Omental fat pad (tissue), 4 donors: ENCODE measurements at places on chromosomes 13 and 19.
A peak's percentile ranks its signal among the peaks of the same experiment; 100 is the strongest.

DNA sequence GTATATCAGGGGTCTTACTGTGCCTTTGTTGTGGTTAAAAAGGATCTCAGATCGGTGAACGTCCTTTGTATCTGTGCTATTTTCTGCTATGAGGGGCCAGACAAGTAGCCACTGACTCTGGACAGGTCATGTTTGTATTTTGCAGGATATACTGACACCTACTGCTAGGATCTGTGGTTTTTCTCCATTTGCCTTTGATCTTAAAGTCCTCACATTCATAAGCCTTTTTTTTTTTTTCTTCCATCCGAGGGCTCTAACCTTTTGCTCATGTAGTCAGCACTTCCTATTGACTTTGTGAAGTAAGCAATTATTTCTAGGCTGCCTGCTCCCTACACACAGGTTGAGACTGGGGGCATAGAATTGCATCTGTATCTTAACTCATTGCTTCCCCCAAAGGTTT is 106.2 kb downstream of the SLITRK5 start:
- no peak for DNase-seq

GRCh38 chr19:2782329-2782935 is 641 bp downstream of the SGTA start:
- DNase-seq: no peak

DNA sequence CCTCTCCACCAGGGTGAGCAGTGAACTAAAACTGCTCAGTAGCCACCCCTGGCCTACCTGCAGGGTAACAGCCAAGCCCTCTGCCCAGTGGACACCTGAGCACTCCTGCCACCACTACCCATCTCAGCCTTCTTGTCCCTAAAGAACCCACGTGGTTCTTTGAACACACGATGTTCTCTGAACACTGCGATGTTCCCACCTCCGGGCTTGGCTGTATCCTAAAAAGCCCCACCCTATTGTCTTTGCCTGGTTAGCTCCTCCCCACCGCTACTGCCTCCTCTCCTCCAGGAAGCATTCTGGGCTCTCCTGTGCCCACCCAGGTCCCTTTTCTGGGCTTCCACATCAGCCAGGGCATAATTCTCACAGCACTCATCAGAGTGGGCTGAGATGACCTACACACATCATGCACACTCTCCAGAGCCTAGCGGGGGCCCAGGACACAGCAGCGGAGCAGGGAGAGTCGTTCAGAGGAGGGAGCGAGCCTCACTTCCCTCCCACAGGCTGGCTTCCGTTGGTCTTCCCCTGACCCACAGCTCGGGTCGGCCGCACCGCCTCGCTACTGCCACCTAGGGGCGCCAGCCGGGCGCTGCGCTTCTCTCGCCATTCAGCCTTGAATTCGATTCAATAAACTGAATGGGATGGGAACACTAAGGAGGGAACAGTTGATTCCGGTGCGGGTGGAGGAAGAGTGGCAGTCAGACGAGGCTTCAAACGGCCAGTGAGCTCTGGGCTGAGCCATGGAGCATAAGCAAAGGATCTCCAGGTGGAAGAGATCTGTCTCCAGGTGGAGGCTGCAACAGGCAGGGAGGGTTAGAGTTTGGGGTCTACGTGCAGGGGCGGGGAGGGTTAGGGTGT is 3.2 kb downstream of the ELAVL1 start:
- DNase-seq: peak; percentile 60

DNA sequence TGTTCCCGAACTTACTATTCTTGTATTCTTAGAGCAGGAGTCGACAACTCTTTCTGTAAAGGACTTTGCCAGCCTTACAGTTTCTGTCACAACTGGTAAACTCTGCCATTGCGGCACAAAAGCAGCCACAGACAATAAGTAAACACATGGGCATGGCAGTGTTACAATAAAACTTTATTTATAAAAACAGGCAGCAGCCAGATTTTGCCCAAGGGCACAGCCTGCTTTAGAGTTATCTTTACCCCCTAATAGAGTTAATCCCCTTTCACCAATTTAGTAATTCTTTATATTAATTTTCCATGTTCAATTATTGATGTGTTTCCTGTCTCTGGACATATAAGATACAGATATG is 19.4 kb downstream of the DOCK9 start:
- no peak for DNase-seq

GRCh38 chr19:46193678-46194077 is 35.9 kb upstream of the IGFL1 start:
- no peak for DNase-seq

- no peak for DNase-seq
Observed at GRCh38 chr13:32905864-32906180, 110.4 kb upstream of the KL start.

DNA sequence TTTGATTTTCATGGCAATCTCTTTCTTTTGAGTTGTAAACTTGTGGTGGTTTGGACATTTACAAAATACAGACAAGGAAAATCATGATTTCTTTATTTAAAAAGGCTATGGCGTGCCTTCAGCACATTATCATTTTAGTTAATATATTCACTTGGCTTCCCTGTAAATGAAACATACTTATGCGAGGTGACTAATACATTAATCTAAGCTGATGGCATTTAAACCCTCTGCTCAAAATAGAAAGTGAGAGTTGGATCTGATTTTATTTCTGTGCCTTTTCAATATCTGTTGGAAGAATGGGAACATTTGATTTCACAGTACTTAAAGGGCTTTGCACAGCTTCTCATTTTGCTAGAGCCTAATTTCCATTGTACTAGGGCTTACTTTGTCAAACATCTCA is 289.8 kb downstream of the MTUS2 start:
- no peak for DNase-seq

DNA sequence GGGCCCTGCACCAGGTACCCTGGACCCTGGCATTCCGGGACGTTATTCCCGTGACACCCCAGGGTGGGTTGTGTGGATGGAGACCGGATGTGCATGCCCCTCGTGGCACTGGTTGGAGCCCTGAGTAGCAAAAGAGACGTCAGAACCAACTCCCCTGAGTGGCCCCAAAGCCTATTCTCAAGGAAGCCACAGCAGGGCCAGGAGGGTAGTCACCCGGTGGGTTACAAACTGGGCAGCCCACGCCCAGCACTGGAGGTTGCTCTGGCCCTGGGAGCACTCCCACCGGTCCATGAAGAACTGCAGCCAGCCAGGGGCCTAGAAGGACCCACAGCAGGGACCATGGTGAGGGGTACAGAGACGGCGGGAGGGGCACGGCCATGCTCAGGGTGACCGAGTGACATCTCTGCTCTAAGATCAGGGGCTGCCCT is 7.5 kb downstream of the KLF16 start:
- no peak for DNase-seq

- no peak for DNase-seq
Observed at GRCh38 chr13:102470283-102470917, 68.6 kb upstream of the FGF14 start.

DNA sequence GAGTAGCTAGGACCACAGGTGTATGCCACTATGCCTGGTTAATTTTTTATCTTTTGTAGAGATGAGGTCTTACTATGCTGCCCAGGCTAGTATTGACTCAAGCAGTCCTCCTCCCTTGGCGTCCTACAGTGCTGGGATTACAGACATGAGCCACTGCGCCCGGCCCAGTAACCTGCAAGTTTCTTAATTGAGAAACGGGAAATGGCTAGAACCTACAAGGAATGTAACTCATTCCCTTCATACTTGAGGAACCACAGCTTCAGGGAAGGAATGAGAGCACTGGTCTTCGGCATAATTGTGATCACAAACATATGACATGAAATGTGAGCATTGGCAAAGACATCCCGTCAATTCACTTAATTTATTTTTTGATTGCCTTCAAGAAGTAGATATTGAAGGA is 157.0 kb downstream of the KLF5 start:
- no peak for DNase-seq

DNA sequence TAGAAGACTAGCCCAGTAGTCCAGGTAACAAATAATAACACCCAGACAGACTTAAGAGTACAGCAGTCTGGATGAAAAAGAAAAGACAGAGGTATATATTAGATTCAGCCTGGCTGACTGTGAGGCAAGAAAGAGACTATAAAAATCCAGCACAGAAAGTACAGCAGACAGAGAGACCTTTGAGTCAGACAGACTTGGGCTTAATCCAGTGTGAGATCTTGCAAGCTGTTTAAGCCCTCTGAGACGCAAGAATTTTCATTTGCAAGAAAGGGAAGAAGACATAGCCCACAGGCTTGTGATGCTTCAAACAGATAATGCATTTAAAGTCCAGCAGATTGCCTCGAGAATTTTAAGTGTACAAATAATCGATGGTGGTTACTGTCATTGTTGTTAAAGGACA is 471.4 kb downstream of the LIG4 start:
- DNase-seq: no peak

DNA sequence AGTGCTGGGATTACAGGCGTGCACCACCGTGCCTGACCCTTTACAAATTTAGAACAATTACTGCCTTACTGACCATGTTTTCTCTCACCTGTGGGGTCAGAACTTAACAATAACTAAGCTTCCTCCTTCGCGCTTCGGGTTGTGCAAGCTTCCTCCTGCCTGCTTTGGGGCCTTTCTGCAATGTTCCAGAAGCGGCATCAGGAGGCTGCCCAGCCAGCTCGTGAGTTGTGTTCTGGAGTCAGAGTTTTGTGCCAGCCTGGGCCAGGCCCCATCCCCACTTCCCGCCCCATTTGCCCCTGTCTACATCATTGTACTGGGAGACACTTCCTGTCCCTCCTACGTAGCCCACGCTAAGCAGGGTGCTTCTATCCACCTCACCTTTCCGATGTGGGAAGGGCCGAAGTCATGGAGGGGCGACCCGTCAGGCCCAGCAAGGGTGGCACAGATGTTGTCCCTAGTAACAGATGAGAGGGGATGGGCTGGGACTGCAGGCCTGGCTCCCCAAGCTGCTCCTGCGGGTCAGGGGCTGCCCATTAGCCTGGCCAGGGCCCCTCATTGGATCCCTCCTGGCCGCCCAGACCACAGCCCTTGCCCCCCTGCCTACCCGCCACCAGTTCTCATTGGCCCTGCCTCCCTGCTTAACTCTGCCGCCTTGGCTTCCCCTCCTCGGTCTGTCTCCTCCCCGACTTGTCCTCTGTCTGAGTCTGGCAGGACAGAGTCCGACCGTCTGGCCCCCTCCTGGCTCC is 13.4 kb downstream of the UHRF1 start:
- no peak for DNase-seq

DNA sequence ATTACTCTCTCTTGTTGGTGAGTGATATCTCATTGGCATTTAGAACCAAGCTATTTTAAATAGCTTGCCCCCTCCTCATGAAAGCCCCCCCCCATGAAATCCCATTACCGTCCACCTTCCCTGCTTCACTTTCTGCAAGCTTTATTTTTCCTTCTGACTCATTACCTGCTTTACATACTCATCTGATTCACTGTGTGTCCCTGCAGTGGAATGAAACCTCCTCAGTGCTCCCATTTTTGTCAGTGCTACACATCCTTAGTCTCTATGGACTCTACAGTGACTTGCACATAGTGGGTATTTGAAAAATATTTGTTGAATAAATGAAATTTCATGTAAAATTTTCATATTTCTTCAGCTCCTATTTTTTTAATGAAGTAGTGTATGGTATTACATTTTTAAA is 62.3 kb downstream of the DOCK9 start:
- DNase-seq: no peak

- DNase-seq: no peak
Observed at GRCh38 chr13:33918199-33918932, 100.4 kb downstream of the RFC3 start.

DNA sequence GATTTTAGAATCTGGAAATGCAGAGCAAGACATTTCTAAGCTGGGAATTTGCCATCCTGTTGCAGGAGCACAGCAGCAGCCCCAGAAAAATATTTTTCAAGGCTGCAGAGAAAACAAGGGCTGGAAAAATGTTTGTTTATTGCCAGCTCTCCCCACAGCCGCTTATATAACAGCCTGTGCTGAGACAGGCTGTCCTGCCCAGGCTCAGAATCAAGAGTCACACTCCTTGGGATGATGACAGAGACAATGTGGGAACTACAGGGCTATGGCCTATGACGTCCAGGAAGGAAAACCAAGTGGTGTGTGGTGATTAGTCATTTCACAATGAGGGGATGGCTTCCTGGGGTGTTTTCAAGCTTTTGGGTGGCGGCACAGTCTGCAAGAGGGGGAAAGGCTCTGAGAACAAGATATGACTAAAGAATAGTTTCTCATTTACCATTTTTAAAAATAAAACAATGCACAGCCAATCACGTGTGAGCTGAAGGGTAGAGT is 136.3 kb upstream of the SERP2 start:
- DNase-seq: no peak

DNA sequence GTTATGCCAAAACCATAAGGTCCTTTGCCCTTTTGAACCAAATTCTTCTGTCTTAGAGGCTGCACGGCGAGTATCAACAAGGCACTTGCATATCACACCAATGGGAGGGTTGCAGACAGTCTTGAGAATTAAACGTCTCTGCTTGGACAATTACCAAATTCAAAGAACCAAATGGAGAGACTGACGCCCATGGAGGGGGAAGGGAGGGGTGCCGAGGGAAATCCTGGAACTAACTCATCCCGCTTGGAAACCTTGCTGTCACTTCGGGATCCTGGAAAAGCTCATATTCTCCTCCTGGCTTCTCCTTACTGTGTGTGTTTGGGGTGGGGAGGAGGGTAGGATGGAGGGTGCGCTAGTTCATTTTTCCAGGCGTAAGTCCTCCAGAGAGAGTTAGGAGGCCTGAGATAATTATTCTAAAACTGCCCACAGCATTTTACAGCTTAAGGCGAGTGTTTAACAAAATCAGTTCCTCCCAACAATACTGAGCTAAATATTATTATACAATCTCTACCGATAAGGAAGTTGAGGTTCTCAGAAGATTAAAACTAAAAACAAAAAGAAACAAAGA is 425.1 kb downstream of the TSHZ3 start:
- no peak for DNase-seq

- DNase-seq: no peak
Observed at GRCh38 chr19:10013316-10013715, at the start of gene RDH8. RDH8 (plus strand) TSS chr19:10013483; CDS start chr19:10013498, 15 bp downstream.

GRCh38 chr19:16327169-16327475 is 2.5 kb downstream of the KLF2 start:
- no peak for DNase-seq

- DNase-seq: no peak
Observed at GRCh38 chr19:8045872-8046568, 6.5 kb upstream of the CCL25 start.

- peak; percentile 19 for DNase-seq
Observed at GRCh38 chr19:383922-384798, 24.8 kb downstream of the C2CD4C start.

DNA sequence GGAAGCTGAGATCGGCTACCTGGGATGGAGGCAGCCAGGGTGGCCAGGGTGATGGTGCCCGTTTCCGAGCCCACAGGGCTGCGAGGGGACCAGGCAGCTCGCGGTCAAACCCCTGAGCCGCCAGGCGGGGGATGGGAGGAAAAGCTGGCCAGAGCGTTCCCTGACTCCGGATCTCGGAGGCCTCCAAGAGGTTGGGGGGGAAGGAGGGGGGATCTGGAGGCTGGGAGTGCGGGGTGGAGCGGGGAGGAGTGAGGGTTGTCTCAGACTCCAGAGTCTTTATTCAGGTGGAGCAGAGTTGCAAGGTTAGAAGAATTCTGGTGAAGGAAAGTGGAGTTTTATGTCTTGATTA is 1.1 kb downstream of the CACNG7 start:
- DNase-seq: no peak

DNA sequence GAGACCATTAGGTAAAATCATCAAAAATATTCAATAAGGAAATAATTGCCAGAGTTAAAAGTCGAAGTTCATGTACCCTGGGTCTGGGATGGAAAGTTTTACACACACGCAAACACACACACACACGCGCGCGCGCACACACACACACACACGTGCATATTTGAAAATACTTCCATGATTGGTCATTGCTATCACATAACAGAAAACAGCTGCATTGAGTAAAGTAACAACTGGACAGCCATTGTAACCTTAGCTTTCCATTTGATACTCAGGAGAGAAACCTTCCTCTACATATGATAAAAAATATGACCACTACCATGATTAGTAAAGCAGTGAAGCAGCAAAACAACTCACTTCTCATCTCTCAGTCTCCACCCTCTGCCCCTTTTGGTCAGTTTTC is 490.0 kb upstream of the SGCG start:
- DNase-seq: no peak
